ENCODE measurements at places on chromosomes 6 and 20.

DNA sequence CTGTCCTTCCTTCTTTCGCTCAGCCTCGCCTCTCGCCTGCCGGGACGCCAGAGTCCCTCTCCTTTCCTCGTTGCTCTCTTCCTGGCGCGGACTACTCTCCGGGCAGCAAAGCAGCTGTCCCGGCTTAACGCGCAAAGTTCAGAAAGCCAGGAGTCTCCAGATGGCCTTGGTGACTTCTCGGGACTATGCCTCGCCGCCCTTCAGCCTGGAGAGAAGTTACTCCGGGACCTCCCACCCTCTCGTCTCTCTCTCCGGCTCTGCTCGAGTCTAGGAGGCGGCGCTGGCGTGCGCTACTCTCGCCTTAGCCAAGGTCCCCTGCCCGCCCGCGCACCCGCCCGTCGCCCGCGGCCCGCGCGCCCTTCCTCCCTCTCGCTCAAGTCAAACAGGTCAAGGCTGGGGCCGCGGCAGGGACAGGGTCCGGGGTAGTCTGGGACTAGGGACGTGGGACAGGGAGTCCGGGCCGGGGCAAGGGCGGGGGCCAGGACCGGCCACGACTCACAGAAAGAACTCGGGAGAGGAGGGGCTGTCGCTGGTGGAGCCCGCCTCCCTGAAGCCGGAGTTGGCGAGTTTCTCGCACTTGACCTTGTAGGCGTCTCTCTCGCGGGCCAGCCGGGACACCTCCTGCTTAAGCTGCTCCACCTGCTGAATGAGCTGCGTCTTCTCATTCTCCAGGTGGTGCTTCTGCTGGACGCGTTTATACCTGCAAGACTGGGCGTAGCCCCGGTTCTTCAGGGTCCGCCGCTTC, 1.5 kb downstream of the MAFB start:
- no peak for DNase-seq

DNA sequence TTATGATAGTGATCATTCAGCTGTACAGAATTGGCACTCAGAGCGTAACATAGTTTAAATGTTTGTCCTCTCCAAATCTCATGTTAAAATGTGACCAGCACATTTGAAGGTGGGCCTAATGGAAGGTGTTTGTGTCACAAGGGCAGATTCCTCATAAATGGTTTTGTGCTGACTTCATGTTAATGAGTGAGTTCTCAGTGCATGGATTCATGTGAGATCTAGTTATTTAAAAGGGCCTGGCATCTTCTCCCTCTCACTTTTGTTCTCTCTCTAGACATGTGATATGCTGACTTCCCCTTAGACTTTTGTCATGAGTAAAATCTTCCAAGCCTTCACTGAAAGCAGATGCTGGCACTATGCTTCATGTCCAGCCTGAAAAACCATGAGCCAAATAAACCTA, 452.4 kb upstream of the PTCHD4 start:
- no peak for DNase-seq

- DNase-seq: no peak
Observed at GRCh38 chr20:35013421-35014411, 58.0 kb downstream of the MYH7B start.

GRCh38 chr6:167093922-167094432, 28.9 kb upstream of the CCR6 start:
- no peak for DNase-seq

DNA sequence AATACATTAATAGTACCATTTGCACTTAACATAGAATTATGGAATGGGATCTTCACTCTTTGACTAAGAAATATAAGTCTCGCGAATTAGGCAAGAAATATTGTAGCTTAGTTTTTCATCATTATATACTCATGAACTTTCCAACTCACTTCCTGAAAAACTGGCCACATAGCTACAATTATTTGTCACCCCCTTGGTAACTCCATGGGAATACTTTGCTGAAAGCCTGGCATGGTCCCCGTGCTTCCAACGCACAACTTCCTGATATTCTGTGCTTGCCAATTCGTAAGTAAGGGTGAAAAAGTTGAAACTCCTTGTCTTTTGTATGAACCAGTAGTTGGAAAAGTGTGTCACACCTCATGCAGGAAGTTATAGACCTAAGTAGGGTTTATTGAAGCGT, 23.7 kb upstream of the HLA-DQA1 start:
- no peak for DNase-seq

GRCh38 chr6:15170126-15170525, 75.7 kb upstream of the JARID2 start:
- DNase-seq: no peak

GRCh38 chr6:113857556-113858479, 673 bp downstream of the MARCKS start:
- peak; percentile 43 for DNase-seq

DNA sequence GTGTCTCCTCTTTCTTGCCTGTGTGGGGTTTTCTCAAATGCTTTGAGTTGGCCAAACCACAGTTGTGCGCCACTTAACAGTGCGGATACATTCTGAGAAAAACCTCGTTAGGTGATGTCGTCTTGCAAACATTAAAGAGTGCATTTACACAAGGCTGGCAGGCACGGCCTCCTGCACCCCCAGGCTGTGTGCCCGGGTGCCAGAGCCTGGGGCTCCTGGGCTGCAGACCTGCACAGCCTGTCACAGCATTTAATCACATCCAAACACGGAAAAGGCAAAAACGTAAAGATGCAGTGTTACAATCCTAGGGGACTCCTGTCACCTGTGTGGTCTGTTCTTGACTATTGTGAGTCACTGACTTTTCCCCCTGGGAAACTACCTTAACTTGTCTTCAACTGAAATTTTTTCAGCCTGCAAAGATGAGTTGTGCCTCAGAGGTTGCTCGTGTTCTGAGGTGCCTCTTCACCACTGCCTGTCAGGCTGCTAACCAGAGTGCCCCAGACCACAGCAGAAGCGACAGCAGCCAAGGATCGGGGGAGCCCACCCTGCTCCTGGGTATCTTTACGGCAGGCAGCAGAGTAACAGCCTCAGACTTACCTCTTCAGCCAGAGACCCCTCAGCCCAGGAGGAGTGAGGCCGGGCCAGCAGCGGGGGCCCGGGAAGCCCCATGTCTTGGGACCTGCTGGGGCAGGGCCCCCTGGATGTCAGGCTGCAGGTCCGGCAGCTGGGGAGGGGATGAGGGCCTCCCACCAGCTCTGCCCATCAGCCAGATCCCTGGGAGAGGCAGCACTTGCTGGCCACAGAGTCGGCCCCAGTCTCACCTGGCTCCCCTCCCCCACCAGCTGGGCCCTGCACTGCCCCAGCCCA, 683 bp upstream of the C20orf204 start:
- no peak for DNase-seq

DNA sequence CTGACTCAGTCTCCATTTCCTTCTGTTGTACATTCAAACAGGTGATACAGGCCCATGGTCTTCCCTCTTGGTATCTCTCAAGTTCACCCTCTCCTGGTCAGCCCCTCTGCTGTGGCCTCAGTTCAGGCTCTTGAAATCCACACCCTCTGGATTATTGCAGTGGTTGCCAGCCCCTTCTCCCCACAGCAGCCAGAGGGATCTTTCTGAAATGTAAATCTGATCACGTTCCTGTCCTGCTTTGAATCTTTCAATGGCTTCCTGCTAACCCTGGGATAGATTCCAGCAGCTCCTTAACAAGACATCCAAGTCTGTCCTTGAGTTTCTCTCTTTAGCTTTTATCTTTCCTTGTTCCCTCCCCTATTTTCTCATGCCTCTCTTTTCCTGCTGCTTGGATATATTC, 22.2 kb downstream of the CHMP4B start:
- no peak for DNase-seq

- DNase-seq: no peak
Observed at GRCh38 chr6:33714385-33715040, 3.0 kb upstream of the UQCC2 start.

DNA sequence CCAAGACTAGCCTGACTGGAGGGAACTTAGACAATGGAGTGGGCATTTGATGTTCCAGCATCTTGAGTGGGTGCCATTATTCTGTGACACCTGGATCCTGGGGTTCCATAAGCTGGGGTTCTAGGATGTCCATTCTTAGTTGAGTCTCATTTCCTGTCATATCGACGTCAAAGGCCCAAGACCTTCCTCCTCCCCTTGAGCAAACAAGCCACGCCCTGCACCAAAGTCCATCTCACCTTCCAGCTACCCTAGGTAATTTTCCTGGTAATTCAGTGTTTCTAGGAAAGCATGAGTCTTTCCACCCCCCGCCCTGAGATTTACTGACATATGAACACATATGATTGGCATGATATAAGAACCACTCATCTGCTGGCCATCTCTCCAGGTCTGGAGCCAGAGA, at the start of gene TRIM40:
TRIM40 (plus strand) TSS at position 384 of the 400 bp plus-strand sequence. CDS start 897 bp downstream, outside the sequence.
- DNase-seq: no peak

DNA sequence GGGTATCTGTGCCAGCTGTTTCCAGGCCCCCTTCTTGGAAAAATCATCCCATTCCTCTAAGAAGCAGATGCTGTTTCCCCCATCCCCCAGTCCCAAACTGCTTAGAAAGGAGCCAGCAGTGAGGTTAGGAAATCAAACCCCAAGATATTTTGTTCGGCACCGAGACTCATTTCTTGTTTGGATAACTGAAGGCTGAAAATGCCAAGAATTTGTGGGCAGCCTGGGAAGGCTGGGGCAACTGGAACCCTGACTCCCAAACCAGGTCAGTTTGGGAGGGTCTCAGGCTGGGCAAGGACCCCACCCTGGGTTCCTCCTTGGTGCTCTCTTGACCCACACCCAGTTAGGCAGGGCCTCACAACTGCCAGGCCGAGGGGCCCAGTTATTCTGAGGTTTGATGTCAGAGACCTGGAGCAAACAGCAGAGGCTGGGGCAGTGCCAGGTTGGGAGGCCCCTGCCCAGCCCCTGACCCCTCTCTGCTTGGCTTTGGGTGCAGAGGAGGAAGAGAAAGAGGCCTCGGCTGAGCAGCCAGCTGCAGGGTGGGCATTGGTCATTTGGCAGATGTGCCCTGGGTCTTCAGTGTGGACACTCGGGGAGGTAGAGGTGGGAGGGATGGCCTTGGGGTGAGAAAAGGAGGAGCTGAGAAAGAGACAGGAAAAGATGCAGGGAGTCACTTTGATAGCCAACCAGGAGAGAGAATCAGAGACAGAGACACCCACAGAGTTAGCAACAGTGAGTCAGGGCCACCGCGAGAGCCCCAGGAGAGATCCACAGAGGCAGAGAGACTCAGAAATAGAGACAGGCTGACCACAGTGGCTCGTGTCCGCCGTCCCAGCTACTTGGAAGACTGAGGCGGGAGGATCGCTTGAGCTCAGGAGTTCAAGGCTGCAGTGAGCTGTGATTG, 5.0 kb downstream of the ANGPT4 start:
- DNase-seq: no peak

DNA sequence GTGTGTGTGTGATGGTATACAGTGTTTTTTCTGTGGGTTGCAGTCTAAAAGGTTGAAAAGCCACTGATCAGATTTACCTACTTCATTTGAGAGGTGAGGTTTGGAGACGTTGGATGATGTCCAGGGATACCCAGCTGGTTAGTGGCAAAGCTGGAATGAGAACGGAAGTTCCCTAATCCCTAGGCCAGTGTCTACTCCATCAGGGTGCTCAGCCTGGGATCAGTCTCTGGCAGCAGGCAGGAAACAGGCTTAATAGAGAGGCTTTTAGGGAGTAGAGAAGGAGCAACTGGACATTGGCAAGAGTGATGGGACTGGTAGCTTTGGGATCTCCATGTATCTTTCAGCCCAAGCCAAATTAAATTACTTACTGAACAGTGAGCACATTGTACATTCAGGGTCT, 80.7 kb downstream of the C6orf52 start:
- no peak for DNase-seq

DNA sequence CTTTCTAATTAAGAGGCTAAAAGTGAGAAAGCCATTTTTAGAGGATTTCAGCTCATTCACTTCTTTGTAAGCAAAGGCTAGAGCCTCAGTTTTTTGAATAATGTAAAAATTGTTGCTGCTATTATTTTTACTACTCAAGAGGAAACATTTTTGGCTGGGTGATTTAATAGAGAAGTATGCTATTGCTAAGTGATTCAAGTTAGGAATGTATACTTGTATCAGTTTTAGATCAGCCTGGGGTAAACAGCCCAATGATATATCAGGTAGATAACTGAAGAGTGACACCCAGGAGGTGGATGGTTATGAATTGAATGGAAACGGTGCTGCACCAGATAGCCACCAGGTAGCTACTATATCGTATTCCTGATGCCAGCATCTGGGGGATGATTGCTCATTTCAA, 9.2 kb downstream of the QKI start:
- DNase-seq: no peak

DNA sequence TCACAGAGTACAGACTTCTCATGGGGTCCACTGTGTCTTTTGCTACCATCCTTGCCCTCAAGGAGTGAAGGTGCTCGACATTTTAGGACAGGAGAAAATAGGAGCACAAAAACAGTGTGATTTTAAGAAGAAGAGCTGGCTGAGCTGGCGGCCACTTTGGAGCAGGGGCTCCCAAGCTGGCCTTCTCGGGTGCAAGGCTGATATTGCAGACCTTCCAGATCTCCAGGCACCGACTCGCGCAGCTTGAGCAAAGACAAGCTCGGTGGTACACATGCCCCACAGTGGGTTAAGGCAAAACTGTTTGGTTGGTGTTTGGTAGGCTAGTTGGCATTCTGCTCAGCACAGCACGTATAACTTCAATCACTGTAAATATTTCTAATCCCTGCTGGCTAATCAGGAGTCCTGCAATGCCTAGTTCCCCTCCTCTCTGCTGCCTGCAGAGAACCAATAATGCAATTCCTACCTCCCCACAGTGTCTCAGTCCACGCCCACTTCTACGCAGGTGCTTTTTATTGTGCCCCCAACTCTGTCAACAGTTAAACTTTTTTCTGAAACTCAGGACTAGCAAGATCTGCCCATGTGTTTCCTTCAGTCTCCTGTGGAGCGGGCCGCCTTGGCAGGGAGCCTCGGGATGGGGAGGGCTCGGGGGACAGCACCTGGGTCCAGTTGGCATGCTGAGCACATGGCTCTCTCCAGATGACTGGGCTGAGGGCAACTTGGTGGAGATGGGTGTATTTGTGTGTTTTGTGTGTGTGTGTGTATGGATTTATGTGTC, 12.7 kb upstream of the SMOC2 start:
- no peak for DNase-seq

GRCh38 chr6:30876039-30876730, 8.1 kb upstream of the DDR1 start:
- DNase-seq: peak; percentile 18

DNA sequence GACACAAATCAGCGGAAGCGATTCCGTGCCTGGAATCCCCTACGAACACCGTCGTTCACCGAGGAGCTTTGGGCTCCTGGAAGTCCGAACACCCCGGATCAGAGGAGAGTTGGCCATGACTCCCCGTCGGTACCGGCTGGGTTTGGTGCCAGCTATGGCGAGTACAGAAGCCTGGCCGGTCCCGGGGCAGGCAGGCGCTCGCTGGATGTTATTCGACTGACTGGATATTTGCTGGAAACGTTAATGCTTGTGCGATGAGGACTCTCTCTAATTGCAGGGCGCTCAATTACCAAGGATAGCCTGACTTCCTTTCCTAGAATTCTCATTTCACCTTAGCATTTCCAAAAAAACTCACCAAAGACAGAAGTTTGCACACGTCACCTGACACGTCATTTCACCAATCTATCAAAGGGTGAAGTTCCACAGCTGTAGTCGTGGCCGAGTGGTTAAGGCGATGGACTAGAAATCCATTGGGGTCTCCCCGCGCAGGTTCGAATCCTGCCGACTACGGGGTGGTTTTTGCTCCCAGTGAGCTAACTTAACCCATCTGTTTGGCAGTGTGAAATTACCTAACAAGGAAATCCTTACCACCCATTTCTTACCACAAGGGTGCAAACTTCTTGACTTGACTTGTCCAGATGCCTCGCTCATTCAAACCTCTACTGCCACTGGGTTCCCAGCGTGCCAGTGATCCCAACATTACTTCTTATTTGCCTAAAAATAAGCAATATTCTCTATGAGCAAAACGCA, 22.7 kb upstream of the ZNF184 start:
- no peak for DNase-seq
